ENCODE measurements at places on chromosomes 11 and 22.

DNA sequence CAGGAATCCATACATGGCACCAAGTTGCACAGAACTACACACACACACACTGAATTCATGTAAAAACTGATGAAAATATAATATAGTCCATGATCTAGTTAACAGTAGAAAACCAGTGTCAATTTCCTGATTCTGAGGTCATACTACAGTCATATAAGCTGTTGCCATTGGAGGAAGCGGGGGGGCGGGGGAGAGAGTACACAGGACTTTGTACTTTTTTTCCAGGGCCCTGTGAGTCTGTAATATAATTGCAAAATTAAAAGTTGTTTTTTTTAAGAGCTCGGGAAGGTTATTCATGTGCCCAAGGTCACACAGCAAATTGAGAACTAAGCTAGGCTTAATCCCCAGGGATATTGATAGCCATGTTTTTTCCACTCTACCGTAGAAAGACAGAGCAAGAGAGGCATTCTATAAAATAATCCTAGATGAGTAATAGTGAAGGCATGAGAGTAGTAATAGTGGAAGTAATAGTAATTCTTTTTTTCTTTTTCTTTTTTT is 312.3 kb downstream of the MN1 start:
- peak; percentile 61 for DNase-seq

- DNase-seq: no peak
Measured at GRCh38 chr11:14894657-14895598, 2.9 kb upstream of the CYP2R1 start.

DNA sequence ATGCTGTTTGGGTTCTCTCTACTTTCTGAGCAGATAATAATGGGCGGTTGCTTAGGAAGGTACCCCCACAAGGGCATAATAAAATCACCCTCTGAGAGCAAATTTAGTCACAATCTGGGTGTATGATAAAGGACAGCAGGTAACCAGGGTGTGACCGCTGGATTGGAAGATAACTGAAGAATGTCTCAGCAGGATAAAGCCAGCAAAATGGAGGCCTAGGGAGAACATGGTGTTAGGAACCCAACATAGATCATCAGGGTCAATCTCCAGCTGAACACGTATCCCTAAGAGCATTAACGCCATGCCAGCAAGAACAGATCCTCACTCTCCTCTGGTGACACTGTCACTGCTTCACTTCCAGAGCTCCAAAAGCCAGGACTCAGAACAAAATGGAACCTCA is 64.5 kb upstream of the SCUBE2 start:
- DNase-seq: no peak

- no peak for DNase-seq
Measured at GRCh38 chr11:70862093-70862492, 390.3 kb downstream of the SHANK2 start.

DNA sequence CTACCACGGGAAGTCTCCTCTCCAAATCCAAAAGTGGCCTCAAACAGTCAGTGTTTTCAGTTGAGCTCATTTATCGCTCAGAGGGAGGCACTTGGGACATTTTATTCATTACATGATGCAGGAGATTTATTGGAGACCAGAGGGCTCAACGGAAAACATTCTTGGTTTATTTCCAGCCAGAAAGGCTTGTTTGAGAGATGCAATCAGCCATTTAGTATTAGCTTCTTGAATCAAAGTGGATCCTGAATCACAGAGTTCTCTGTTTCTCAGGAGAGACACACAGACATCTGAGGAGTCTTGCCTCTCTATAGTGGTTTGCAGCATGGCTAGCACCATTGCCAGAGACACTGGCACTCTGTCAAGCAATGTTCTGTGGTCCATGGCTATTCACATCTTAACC is 31.5 kb downstream of the CD44 start:
- no peak for DNase-seq

GRCh38 chr11:60251485-60252212 is 8.7 kb upstream of the MS4A4E start:
- DNase-seq: peak; percentile 20

DNA sequence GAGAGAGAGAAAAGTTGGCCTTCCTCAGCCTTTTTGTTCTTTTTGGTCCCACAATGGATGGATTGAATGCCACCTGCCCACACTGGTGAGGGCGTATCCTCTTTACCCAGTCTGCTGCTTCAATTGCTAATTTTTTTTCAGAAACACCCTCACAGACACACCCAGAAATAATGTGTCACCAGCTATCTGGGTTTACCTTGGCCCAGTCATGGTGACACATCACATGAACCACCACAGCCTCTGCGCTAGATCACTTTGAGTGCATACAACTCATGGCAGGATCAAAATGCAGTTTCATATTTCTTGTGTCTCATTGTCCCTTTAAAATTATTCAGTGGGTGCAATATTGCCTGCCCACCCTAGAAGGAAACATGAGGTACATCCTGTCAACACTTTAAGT is 63.3 kb downstream of the ADAMTS15 start:
- peak; percentile 7 for DNase-seq

GRCh38 chr11:129946256-129946655 is 50.9 kb upstream of the NFRKB start:
- DNase-seq: peak; percentile 17

GRCh38 chr11:61042961-61043540 is 59.2 kb upstream of the CD5 start:
- DNase-seq: no peak

All from LHCN-M2 (cell line).